ENCODE measurements at places on chromosomes 3 and 15. TPM values are rescaled to one million over a fixed set of nuclear protein-coding genes. Genes with fewer than 3 reads are reported as not detected.

GRCh38 chr15:39357480-39358268 is 223.2 kb upstream of the THBS1 start:
- no peaks in the 10 kb centered on the region for H3K27me3 ChIP-seq
- H3K4me1 ChIP-seq, result peaks cover 36% of the 10 kb centered on the region
- H3K27ac ChIP-seq, result no peak overlapping the region

GRCh38 chr15:74039656-74040010 is 42.7 kb downstream of the GOLGA6A start:
- peaks cover 47% of the 10 kb centered on the region for H3K36me3 ChIP-seq
- no peak overlapping the region for H3K4me3 ChIP-seq
- H3K27ac ChIP-seq, result peak overlapping the region; percentile 94
- peaks cover 51% of the 10 kb centered on the region for H3K4me1 ChIP-seq
- peak; percentile 77 for DNase-seq

DNA sequence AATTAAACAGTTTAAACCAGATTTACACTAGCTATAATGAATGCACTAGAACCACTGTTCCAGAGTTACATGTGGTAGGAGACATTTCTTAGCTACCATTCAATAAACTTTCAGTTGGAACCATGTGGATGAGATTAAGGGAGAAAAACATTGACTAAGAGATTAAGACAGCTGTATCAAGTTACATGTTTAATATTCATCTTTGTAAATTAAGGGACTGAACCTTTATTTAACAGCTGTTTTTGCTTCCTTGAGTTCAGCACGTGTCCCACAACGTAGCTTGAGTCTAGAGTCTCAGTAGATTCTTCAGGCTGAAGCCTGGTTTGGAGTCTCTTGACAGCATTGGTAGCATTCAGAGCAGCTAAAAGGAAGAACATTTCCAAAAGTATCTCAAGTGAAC is 27.2 kb upstream of the CFAP44 start:
- H3K4me1 ChIP-seq, result no peaks in the 10 kb centered on the region
- no peaks in the 10 kb centered on the region for H3K27me3 ChIP-seq
- no peak for DNase-seq
- peaks cover 7% of the 10 kb centered on the region for H3K36me3 ChIP-seq
- H3K27ac ChIP-seq, result no peak overlapping the region
- no peak overlapping the region for H3K4me3 ChIP-seq

- H3K27ac ChIP-seq, result no peak overlapping the region
- no peaks in the 10 kb centered on the region for H3K4me1 ChIP-seq
- no peak overlapping the region for H3K4me3 ChIP-seq
- DNase-seq, result no peak
Measured at GRCh38 chr3:142768338-142768737, 44.5 kb downstream of the TRPC1 start.

GRCh38 chr15:45441686-45442085 is 63.3 kb upstream of the GATM start:
- no peak for DNase-seq
- H3K36me3 ChIP-seq, result no peaks in the 10 kb centered on the region
- no peaks in the 10 kb centered on the region for H3K27me3 ChIP-seq
- H3K4me1 ChIP-seq, result peaks cover 3% of the 10 kb centered on the region

ALDH1L1 gene
- not detected for total RNA-seq

GRCh38 chr3:185089343-185089742 is 63.5 kb downstream of the C3orf70 start:
- H3K27me3 ChIP-seq, result no peaks in the 10 kb centered on the region
- no peak overlapping the region for H3K4me3 ChIP-seq
- no peak overlapping the region for H3K27ac ChIP-seq
- H3K36me3 ChIP-seq, result no peaks in the 10 kb centered on the region

GOLGA8N gene
- total RNA-seq, result 1.9 TPM

- H3K27ac ChIP-seq, result no peak overlapping the region
- no peak for DNase-seq
- no peaks in the 10 kb centered on the region for H3K36me3 ChIP-seq
Measured at GRCh38 chr3:117393119-117393518, 683.5 kb downstream of the TUSC7 start.

AGTR1 gene
- not detected for total RNA-seq

CDHR4 gene
- total RNA-seq, result not detected
